RPMI7951 (cell line): ENCODE measurements at places on chromosomes 11 and 22. TPM values are rescaled to one million over a fixed set of nuclear protein-coding genes. Genes with fewer than 3 reads are reported as not detected.

The UBQLNL gene
- not detected in 2 replicates for total RNA-seq

The TTLL1 gene
- 3.7 and 5.0 TPM in 2 replicates for total RNA-seq

The CHEK2 gene
- 23.7 and 28.9 TPM in 2 replicates for total RNA-seq

The MAPK8IP1 gene
- total RNA-seq = 2.5 and 3.0 TPM in 2 replicates

The SCUBE1 gene
- total RNA-seq = 7.0 and 9.2 TPM in 2 replicates

The LINC01488 gene
- total RNA-seq = not detected in 2 replicates

The ROBO4 gene
- total RNA-seq = 8.9 and 9.6 TPM in 2 replicates

The PELI3 gene
- 6.6 TPM in 2 replicates for total RNA-seq

The DDI1 gene
- not detected in 2 replicates for total RNA-seq

The POU2AF2 gene
- not detected in 2 replicates for total RNA-seq

The MYBPC3 gene
- not detected in 2 replicates for total RNA-seq

The LPXN gene
- total RNA-seq = 147 and 149 TPM in 2 replicates

The C11orf21 gene
- total RNA-seq = 0.68 and 1.6 TPM in 2 replicates

The CHRM1 gene
- not detected in 2 replicates for total RNA-seq

The ARFGAP3 gene
- total RNA-seq = 49.3 and 51.2 TPM in 2 replicates

The HPX gene
- 0.48 TPM in 1 of 2 replicates, not detected in the other for total RNA-seq
